ENCODE measurements at places on chromosomes 4 and X.

DNA sequence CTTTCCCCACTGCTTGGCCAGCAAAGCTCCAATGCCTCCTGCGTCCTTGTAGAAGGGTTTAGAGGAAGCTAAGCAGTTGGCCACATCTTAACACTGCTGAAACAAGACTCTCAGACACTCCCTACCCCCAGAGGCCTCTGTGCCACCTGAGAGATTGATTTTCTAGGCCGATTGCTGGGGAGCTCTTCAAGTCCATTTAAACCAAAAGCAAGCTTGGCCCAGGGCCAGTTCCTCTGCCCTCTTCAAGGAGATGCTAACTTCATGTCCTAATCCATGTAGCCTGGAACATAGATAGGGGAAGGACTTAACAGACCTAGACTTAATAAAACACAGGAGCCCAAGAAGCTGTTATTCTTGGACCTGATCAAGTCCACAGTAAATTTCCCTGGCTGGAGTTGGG is 27.2 kb upstream of the FMR1NB start:
- DNase-seq: no peak

DNA sequence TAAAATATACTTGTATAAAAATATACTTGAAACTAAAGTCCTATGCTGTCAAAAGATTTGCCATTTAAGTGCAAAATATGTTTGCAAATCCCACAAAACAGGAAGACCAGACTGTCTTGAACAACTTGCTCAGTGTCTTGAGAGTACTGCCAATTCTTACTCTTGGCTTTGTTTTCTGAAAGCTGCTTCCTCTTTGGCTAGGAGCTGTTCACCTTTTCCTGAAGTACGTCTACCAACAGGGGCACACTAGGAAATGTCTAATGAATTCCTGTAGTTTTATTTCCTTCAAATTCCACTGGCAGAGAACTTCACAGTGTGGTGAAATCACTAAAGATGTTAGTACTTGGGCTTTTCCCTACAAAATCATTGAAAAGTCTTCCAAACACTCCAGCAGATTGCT is 46.4 kb upstream of the ABCG2 start:
- DNase-seq: no peak

DNA sequence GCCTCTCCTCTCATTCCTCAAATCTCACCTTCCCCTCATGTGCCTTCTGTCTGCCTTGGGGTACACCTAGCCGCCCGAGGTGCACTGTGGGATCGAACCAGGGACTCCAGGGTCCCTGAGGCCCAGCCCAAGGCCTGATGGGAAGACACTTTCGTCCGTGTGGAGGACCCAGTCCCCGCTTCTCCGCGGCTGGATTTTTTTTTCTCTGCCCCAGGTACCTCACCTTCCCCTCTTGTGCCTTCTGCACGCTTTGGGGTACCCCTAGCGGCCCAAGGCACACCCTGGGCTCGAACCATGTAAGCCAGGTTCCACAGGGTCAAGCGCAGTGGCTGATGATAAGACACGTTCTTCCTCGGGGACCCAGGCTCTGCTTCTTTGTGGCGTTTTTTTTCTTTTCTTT is 530.7 kb downstream of the CWH43 start:
- no peak for DNase-seq

DNA sequence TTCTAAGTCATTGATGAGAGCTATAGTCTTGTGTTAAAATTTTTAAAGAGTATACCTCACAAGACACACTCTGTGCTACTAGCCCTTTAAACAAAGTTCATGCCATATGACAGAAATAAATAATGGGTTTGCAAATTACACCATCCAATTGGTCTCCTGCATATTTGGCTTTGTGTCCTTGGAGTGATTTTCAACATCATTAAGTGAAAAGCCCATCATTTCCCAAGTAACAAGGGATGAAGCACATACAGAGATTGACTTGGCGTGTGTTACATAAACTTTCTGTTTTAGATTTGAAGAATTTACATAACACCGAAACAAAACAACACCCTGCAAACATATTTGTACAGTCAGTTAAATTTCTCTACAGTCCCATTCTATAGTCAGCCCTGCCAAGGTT is 216.9 kb upstream of the NEIL3 start:
- no peak for DNase-seq

GRCh38 chr4:111671756-111672155 is 473.5 kb upstream of the FAM241A start:
- DNase-seq: no peak

- DNase-seq: no peak
These were observed 172.2 kb upstream of the ARHGAP24 start for GRCh38 chr4:85302756-85303155.

DNA sequence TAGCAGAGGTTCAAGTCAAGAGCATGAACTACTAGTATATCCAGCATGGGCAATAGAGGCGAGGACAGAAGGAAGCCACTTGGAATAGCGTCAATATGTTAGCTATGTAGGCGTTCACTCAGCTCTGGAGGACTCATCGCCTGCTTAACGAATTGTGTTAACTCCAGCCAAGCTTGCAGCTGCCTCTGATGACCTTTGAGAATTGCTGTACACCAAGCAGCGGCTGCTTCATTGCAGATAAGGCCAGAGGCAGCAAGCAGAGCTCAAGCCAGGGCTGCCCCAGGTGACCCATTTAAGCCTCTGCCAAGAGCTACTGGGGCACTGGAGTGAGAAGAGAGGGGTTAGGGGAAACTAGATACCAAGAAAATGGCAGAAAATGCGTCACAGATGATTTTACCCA is 160.2 kb upstream of the IGFBP7 start:
- no peak for DNase-seq

- DNase-seq: no peak
These were observed 133.0 kb upstream of the TMLHE start for GRCh38 chrX:155745792-155746191.

DNA sequence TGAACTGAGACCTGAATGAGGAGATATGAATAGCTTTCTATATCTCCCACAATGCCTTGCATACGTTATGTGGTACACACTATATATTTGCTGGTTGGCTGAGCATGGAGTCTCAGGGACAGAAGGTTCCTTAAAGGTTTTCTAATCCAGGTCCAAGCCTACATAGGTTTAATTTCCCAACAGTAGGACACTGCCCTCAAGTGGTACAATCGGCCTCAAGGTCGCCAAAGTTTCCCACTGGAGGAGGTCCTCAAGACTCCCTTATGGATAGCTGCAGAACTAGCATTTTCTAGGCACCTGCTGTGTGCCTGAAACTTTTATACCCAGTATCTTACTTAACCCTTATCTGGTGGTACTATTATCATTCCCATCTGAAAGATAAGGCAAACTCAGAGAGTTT is 21.0 kb upstream of the EFNB1 start:
- no peak for DNase-seq

GRCh38 chr4:89266128-89266527 is 41.5 kb downstream of the GPRIN3 start:
- no peak for DNase-seq

GRCh38 chr4:159281771-159282170 is 178.9 kb downstream of the RAPGEF2 start:
- DNase-seq: no peak

GRCh38 chrX:152958047-152958446 is 35.9 kb downstream of the PNMA5 start:
- DNase-seq: no peak

- DNase-seq: peak; percentile 89
These were observed 13.1 kb upstream of the PRDM8 start for GRCh38 chr4:80184053-80184824.

GRCh38 chr4:67456577-67457196 is 88.6 kb downstream of the CENPC start:
- DNase-seq: no peak

GRCh38 chrX:99371976-99372595 is 1038.0 kb downstream of the PCDH19 start:
- no peak for DNase-seq

GRCh38 chr4:6873291-6873690 is 36.3 kb upstream of the TBC1D14 start:
- no peak for DNase-seq

DNA sequence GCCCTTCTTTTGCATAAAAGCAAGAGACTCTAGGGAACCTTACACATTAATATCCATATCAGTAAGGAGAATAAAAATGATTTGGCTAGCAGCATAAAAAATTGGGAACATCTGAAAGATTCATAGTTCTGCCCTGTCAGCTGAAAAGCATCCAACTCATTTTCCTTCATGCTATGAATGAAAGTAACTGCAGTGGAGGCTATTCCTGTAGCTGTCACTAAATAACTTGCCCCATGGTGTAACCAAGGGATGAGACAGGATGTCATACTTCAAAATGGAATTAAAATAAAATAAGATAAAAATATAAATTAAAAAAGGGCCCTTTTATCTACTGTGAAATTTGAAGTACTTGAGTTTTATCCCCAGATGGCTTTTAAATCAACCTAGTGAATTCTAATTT is 878.8 kb downstream of the C4orf33 start:
- no peak for DNase-seq

- no peak for DNase-seq
These were observed 73.0 kb downstream of the FAT4 start for GRCh38 chr4:125387770-125388169.

DNA sequence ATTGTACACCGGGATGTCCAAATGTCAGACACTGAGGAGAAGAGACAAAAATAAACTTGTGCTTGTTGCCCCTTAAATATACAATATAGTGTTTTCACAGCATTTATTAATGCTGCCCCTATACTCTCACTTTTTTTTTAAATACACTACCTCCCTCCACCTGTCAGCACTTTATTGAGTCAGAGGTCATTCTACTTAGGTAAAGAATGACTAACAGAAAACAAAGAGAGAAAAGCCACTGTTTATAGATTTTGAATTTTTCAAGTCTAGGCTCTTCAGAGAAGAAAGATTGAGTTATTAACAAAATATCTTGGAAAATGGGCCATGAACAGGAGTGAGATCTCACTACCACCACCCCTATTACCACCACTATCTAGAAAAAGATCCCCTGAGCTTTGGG is 58.1 kb downstream of the NIPAL1 start:
- DNase-seq: no peak

GRCh38 chr4:149176039-149176438 is 639.6 kb downstream of the IQCM start:
- no peak for DNase-seq

- no peak for DNase-seq
These were observed 532.2 kb upstream of the AGA start for GRCh38 chr4:177974461-177974860.

DNA sequence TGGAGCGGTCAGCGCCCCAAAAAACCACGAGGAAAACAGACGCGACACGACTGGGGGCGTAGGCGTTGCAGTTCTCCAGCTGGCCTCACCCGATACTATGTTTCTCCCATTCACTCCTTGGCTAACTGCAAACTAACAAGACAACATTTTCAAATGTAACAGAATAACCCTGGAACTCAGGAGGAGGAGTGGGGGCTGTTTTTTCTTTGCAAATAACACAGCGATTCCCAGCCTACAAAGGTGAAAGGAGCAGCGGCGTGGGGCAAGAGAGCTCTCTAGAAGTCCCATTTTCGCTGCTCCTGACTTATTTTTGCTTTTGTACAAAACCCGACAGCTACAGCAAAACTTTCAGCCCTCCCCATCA is 1.6 kb downstream of the SOX3 start:
- DNase-seq: no peak

GRCh38 chr4:40270609-40271008 is 64.5 kb upstream of the CHRNA9 start:
- no peak for DNase-seq

DNA sequence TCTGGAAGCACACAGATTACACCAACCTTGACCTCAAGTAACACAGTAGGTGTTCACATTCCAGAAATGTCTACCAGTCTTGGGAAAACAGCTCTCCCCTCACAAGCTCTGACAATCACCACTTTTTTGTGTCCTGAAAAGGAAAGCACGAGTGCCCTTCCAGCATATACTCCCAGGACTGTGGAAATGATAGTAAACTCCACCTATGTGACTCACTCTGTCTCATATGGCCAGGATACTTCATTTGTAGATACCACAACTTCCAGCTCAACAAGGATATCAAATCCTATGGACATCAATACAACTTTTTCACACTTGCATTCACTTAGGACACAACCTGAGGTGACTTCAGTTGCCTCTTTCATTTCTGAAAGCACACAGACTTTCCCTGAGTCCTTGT is 46.9 kb downstream of the ADGRG4 start:
- no peak for DNase-seq

DNA sequence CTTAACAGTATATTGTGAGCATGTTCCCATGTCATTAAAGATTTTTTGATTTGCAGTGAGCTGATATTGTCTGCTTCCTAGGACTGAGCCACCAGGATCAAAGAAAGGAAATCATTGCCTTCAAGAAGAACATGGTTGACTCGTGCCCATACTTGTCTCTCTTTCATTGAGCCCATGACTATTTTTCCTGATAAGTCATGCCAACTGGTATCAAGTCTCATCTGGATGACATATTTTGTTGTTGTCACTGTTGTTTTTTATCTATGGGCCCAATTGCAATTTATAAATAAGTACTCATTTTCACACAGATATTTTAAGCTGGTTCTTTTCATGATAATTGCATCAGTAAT is 10.2 kb upstream of the RHOH start:
- no peak for DNase-seq

DNA sequence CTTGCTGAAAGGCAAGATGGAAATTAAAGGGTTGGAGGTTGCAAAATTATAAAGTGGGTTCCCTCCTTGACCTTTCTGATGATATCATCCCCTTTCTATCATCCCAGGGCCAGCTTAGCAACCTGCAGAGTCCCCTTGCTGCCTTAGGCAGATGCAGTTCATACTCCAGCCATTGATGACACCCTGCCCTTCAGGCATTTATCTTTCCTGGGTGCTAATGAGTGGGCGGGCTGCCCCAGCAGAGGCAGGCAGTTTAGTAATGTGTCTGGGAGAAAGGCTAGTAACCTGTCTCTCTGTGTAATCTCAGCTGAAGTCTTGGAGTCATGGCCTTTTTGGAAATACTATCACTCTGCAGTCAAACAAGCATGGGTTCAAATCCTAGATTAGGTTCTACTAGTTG is 3.8 kb upstream of the FRMPD3 start:
- no peak for DNase-seq

DNA sequence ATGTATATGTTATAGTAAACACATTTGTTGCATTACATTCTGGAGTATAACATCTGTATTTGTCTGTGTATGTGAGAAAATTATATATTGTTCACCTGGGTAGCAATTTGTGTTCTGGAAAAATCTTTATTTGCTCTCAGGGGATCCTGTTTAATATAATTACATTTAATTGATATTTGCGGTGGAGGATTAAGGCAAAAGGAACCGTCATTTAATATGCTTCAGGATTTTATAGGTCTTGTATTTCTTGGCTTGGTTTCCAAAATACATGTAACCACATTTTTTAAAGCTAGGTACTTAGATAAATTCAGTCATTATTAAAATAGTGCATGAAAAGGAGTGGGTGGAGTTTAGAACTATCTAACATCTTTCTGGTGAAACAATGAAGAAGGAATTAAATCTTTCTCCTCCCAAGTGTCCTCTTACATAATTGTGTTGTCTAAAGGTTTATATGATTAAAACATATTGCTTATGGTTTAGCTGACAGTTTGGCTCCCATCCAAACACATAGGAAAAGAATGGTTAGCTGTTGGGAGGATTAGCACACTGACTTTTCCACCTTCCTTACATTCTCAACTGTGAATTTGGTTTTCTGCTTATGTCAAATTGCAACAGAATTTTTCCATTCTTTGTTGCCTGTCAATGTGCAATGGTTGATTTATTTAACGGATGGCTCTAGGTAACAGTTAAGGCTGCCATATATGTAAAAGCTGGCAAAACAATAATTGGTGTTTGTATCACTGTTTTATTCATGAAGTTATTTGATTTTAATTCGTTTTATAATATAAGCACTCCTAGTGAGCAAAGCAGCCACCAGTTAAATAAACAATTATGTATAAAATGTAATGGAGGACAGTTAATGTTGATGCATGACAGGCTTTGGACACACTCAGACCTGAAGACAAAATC is 250.8 kb upstream of the SFRP2 start:
- DNase-seq: no peak

GRCh38 chrX:147848543-147849443 is 62.9 kb upstream of the FMR1 start:
- DNase-seq: no peak
